ENCODE measurements at places on chromosomes 2 and 18.

GRCh38 chr2:40332191-40332826 is 119.6 kb downstream of the SLC8A1 start:
- DNase-seq, result peak; percentile 81

DNA sequence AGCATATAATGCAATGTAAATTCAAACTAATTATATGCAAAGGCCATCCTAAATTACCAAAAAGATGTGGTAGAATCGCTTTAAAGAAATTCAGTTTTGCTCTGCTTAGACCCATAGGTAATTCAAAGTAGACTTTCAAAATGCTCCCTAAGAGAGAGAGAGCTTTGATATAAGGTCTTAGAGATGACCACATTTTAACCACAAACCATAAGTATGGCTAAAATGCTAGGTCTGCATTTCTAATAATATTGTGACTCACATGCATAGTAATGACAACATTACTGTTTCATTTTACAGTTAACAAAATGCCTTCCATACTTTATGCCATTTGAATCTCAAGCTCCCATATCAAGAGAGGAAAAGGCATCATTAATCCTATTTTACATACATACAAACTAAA is 144.5 kb downstream of the RAD51AP2 start:
- peak; percentile 33 for DNase-seq

DNA sequence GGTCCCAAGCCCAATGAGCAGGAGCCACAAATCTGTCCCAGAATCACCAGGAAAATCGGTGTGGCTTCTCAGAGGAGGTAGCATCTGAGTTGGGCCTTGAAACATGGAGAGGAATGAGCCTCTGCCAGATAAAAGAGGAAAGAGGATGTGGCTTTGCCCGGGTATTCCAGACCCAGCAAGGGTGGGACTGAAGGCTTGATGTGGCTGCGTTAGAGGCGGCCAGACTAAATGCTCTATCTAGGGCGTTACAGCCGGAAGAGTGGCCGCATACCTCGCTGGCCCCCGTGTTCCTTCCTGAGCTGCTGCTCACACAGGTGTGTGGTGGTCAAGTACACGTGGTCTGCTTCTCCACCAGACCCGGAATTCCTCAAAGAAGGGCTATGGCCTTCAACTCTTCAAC is 33.9 kb upstream of the POMC start:
- no peak for DNase-seq

DNA sequence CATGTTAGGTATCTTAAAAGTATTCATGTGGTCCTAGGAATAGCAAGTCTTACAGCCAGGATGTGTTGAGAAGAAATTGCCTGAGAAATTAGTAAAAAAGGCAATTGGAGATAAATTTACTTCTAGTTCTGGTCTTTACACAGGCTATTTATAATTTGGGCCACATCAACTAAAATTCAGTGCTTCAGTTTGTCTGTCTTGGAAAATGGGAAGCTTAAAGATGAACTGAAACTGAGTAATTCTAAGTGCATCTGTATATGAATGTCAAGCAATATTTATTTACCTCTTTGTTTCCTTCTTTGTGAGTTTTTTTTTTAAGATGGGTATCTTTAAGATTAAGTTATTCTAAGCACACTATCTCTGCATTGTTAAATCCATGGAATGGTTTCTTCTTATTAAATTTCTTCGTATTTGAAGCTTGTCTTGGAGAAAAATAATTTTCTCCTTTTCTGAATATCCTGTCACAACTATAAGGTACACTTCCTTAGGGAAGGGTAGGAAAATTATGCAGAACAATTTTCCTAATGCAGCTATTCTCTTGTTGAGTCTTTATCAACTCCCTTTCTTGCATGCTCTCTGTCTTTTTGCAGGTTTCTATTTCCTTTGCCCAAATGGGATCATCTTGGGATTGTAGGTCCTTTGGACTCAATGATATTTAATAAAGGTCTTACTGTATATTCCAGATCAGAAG is 39.7 kb upstream of the MMADHC start:
- DNase-seq, result no peak

DNA sequence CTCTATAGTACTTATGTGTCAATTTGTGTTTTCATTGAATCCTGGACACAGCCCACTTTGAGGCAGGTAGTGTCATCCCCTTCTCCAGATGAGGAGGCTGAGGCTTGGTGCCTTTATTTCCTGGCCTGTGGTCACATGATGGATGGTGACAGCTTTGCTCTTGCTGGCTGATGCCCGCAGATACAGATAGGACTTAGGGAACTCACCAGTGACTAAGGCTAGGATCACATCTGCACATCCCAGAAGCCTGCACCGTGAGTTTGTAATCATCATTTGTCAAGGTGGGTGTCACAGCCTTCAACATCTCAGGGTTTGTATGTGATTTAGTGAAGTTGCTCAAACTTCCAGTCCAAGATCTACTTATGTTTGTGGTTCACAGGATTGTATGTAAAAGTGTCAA is 295.1 kb upstream of the RAB12 start:
- DNase-seq, result no peak

DNA sequence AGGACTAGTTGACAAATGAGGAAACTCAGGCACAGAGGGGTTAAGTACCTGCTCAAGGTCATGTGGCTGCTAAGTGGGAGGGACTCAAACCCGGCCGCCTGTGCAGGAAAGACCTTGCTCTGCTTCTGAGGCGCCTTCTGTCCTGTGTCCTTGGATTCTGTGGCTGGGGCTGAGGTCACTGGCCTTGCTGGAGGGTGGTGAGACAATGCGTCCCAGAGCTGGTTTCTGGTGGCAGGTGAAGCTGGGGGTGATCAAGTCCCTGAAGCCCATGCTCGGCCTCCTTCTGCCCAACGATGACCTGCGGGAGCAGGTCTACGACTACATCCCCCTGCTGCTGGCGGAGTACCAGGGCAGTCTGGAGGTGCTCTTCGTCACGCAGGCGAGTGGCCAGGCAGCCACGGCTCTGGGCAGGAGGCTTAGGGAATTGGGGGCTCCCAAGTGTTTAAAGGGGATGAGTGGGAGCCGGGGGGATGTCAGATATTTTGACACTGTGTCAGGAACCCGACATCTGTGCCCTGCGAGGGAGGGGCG is 16.1 kb downstream of the MROH2A start:
- DNase-seq, result no peak

- no peak for DNase-seq
These were observed 85.7 kb upstream of the UNC80 start for GRCh38 chr2:209685963-209686362.

DNA sequence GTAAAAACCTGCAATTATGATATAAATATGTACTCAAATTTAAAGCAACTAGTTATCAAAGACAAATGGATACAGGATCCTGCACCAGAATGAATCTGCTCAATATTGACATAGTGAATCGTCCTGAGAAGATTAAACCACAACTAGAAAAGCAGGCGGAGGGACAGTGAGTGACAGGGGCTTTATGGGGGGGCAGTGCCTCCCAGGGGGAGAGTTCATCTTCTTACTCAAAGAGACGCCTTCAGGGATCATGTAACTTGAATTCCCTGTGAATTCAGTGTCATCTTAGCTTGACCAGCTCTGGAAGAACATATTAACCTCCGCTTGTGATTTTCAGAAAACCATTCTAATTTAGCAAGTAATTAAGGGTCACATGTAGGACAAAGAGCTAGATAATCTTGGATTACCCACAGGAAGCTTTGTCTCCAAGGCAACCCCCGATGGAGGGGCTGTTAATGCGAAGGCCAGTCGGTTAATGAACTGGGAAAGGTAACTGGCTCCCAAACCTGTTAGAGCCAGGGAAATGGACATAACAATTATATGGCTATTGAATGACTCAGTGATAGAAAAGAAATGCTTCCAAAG is 17.4 kb upstream of the LMAN1 start:
- DNase-seq, result no peak

- no peak for DNase-seq
These were observed 24.5 kb downstream of the DARS1 start for GRCh38 chr2:135960656-135961551.

DNA sequence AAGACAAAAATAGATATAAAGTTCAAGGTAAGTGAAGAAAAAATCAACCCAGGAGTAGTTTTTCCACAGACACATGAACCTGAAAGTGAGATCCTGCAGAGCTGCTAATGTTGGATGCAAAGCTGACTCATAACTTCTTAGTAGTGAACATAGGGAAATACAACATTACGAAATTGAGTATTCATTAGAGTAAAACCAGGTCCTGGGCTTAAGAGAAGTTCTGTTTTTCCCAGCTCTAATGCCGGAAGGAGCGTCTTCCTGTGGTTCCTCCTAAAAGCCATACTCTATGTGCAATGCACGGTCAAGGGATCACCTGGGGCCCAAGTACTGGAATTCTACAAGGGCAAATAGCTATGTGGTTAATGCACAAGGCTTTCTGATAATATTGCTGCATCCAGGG is 141.7 kb downstream of the RBMS1 start:
- peak; percentile 83 for DNase-seq

GRCh38 chr2:201344663-201345366 is 12.3 kb downstream of the FLACC1 start:
- peak; percentile 4 for DNase-seq

DNA sequence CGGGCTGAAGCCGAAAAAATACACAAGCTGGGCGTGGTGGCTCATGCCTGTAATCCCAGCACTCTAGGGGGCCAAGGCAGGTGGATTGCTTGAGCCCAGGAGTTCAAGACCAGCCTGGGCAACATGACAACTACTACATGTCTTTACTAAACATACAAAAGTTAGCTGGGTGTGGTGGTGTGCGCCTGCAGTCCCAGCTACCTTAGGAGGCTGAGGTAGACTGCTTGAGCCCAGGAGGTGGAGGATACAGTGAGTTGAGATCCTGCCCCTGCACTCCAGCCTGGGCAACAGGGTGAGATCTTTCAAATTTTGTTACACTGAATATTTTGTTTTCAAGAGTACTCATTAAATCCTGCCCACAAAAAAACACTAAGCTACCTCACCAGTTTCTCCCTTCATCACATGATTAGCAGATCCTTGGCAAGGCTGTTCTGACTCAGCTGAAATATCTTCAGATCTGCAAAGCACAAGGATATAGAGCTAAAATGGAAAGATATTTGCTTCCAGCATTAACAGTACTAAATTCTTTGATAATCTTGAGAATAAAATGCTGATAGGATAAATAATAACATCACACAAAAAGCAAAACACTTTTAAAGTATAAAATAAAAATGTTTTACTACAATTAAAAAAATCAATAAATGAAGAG is 28.2 kb upstream of the MCM6 start:
- DNase-seq, result peak; percentile 39

- peak; percentile 70 for DNase-seq
These were observed 680 bp upstream of the FHOD3 start for GRCh38 chr18:36296650-36297416.

Data from epithelial cell of esophagus (primary cell).